ENCODE measurements at places on chromosomes 2 and 18.

DNA sequence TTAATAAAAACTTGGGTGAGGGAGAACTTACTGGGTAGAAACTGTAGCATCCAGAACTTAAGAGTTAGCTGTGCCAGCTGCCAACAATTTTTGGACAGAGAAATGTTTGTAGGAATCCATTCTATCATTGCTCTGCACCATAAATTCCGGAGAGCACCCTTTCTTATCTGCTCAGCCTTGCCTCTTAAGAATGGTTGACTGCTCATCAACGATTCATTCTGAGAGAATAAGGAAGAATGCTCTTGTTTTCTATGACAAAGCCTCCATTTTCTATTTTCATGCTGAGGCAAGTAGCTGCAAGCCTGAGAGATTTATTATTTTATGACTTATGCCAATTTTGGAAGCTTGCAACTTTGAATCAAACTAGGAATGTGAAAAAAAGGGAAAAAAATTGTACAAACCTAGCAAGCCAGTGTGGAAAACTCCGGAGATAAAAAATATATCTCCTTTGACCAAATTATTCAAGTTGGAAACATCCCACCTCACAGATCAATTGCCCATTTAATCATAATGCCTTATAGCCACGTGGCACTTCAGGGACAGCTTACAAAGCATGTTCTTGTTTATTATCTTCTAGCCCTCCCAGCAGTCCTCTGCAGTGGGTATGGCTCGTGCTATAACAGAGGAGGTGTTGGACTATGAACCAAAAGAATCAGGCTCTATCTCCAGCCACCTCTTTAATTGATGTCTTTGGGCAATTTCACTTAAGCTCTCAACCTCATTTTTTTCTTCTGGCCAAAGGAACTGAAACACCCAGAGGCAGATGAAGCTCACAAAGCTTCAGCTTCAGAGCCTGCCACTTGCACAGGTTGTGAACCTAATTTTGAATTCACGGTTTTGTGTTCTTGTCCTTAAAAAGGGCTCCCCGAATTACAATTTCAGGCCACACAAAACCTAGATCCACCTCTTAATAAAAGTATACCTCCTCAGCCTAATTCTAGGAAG is 40.9 kb upstream of the ATL2 start:
- DNase-seq: no peak

- peak; percentile 33 for DNase-seq
Observed at GRCh38 chr2:176392744-176393414, 123.6 kb downstream of the MTX2 start.

DNA sequence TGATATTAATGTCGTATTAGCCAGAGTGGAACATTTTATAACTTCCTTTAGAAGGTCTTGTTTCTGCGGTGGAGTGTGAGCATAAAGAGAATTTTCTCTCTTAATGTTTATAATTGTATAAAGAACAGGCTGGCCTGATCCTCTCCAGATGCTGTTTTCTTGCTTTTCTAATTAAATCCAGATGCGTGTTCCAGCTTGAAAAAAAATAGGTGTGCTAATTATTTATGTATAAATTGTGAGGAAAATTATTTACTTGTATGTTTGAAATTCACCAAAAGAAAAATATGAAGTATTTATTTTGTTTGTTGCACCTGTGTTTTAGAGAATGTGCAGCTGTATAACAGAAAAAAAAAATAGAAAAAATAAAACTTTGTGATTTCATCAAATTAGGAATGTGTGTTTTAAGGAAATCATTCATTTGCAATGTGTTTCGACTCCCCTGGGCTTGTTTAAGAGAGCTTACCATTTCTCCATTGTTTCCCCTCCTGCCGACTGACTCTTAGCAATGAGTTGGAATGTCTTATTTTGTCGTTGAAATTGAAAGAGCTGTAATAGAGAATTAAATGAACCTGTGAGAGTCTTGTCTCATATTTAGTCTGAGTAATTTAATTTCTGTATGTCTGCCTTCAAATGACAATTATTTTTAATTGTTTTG is 220.1 kb upstream of the NXPH2 start:
- no peak for DNase-seq

DNA sequence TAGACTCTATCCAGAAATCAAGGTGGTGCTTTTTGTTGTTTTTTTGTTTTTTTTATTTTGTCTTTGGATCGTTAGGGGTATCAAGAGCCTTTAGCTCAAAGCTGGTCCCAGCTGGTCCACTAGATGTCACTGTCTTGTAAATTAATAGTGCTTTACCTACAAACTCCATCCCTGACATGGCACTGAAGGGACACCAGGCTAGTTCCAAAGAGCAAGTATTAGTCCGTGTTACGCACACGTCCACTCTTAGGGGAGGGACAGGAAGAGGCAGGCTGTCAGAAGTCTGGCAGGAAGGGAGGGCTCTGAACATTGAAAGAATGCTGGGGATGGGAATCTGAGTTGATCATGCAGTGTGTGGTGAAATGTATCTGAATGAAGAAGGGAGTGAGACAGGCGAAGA is 85.9 kb upstream of the CCBE1 start:
- DNase-seq: peak; percentile 72

DNA sequence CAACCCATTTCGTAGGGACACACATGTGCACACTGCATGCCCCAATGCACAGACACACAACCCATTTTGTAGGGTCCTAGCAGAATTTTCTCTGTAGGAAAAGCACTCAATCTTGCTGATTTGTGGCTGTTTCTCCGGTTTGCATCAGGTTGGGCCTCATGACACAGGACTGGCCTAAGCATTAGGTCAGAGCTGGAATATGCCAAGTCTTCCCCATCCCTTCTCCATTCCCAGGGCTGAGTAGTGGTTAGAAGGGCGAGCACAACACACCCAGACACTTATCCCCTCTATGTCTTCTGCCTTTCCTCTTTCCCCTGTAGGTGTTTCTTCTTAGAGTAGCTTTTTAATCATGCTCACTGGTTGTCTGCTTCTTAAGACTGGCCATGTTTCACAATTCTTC is 295.9 kb downstream of the SOX11 start:
- DNase-seq: no peak

DNA sequence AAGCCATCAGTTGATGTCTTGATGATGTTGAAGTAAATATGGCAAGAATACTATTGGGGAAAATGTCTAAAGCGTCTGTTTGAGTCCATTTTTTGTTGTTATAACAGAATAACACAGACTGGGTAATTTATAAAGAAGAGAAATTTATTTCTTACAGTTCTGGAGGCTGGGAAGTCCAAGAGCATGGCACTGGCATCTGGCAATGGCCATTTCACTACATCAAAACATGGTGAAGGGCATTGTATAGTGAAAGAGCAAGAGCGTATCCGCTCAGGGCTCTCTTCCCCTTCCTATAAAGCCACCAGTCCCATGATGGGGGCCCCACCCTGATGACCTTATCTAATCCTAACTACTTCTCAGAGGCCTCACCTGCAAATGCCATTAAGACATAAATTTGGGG is 29.6 kb upstream of the MRPL19 start:
- DNase-seq: no peak

GRCh38 chr2:147364597-147364996 is 480.2 kb upstream of the ACVR2A start:
- DNase-seq: no peak

DNA sequence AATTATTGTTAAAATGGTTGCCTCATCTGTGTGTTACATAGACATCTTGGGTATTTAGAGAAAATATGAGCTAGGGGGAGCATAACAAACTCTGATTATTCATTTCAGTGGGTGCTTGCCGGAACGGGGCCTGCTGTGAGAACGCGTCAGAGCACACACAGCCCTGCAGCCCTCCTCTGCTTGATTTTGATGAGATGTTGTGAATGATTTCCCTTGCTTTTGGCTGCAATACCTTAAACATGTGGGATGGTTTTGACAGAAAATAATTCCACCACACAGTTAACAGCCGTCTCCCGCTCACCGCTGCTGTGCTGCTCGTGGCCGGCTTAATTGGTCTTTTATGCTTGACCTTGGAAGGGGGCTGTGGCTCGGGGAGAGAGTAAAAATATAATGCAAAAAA is 49.9 kb upstream of the TXNDC2 start:
- no peak for DNase-seq

- DNase-seq: no peak
Observed at GRCh38 chr18:48934415-48934722, 16.4 kb downstream of the SMAD7 start.

GRCh38 chr2:60873381-60873780 is 8.0 kb upstream of the REL start:
- no peak for DNase-seq

GRCh38 chr2:43848214-43848613 is 9.4 kb downstream of the ABCG8 start:
- peak; percentile 58 for DNase-seq

GRCh38 chr2:196181484-196181883 is 10.1 kb upstream of the STK17B start:
- no peak for DNase-seq

DNA sequence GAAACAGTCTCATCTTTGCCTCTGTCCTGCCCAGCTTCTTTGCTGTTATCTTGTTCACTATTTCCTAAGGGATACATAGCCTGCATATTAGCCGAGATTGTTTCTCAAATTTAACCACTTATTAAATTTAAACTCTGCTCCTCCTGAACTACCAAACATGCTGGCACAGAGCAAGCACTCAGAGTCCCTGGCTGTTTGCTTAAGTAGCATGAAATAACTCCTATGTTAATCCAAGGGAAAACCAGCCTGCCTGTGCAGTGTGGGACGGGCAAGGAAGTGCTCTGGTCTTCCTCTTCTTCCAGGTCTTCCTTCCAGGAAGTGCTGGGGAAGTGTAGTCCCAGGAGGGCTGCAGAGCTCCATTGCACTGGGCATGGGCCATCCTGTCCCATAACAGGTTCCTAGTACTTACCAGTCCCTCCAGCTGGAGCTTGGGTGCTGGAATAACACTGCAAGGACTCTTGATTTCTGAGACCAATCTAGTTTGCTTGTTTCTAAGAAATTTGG is 95.9 kb upstream of the IL1R2 start:
- no peak for DNase-seq

GRCh38 chr2:36371070-36371874 is 15.7 kb downstream of the CRIM1 start:
- DNase-seq: no peak

GRCh38 chr18:49733321-49733720 is 80.0 kb downstream of the ACAA2 start:
- no peak for DNase-seq

DNA sequence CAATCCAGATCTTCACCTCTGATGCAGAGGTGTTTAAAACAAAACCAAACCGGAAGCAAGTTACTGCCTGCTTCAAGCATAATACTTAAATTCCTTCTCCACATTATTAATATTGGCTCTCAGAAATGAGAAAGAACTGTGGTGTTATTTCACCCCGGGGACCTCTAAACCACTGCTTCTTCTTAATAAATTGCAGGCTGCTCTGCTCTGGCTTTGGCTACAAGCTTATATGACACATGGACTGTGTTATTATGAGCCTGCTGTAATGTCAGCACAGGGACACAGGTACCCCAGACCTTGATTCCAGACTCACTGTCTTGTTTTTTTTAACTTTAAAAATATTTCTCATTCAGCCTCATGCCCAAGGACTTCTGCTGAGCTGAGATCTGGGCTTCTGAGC is 45.1 kb downstream of the ST6GAL2 start:
- no peak for DNase-seq

- no peak for DNase-seq
Observed at GRCh38 chr2:112660138-112660537, 14.4 kb downstream of the SLC20A1 start.

- no peak for DNase-seq
Observed at GRCh38 chr2:65791404-65791975, 359.1 kb upstream of the SPRED2 start.

- DNase-seq: no peak
Observed at GRCh38 chr18:59198215-59198614, 21.7 kb upstream of the GRP start.

DNA sequence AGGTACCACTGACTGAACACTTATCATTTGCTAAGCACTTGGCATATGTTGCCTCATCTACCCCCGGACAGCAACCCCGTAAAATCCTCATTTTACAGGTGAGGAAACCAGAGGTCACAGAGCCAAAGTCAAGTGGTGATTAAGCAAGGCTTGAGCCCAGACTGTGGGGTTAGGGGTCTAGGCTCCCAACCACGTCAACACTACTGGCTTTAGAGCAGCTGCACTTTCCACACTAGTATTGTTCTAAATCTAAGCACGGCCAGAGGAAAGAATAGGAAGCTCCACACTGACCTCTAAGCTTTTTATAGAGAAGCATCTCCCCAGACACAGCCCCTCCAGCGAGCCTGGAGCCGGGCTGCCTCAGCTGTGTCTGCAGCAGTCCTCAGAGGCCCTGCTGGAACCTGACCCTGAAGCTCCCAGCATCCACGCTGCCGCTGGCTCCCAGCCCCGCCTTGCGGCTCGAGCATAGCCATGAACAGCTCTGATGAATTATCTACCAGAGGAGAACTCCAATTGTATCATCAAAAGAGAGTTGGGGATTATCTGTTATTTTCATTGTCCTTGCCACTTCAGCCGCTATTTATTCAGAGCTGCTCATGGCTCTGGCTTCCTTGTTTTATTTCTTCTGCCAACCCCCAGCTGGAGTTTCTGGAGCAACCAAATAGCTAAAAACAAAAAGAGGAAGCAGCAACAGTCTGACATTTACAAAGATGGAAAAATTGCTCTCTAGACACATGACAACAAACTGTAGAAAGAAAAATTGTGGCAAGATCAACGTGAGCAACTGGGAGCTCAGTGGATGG is 62.2 kb upstream of the RTN4 start:
- DNase-seq: no peak

- DNase-seq: no peak
Observed at GRCh38 chr2:208017721-208018120, 7.6 kb downstream of the PLEKHM3 start.

GRCh38 chr2:201260302-201260800 is at the start of gene CASP8:
TSS of gene CASP8 (plus strand) at chr2:201260536. CDS start at chr2:201266487, 5,951 bp downstream.
- peak; percentile 94 for DNase-seq

DNA sequence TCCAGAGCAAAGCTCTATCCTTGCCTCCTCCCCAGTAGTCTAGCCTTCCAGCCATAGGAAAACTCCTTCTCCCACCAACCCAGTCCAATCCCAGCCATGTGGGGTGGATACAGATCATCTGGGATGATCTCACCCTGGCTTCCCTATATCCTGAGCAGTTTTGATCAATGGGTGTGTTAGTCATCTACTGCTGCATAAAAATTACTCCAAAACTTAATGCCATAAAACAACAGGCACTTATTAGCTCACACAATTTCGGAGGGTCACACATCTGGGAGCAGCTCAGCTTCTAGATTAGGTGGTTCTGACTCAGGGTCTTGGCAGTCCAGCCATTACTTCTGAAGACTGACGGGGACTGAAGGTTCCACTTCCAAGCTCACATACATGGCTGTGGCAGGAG is 190.4 kb downstream of the SPP2 start:
- no peak for DNase-seq
